ENCODE measurements at places on chromosomes 12 and 14. TPM values are rescaled to one million over a fixed set of nuclear protein-coding genes. Genes with fewer than 3 reads are reported as not detected.

- H3K27me3 ChIP-seq, result no peaks in the 10 kb centered on the region
- no peak overlapping the region for H3K4me3 ChIP-seq
- no peak for DNase-seq
Measured at GRCh38 chr14:29235991-29236390, 469.4 kb downstream of the FOXG1 start.

- H3K27me3 ChIP-seq, result no peaks in the 10 kb centered on the region
- peak; percentile 51 for DNase-seq
- peaks cover 35% of the 10 kb centered on the region for H3K36me3 ChIP-seq
- H3K4me3 ChIP-seq, result peak overlapping the region; percentile 3
Measured at GRCh38 chr12:46585854-46586621, 213.5 kb upstream of the SLC38A2 start.

DNA sequence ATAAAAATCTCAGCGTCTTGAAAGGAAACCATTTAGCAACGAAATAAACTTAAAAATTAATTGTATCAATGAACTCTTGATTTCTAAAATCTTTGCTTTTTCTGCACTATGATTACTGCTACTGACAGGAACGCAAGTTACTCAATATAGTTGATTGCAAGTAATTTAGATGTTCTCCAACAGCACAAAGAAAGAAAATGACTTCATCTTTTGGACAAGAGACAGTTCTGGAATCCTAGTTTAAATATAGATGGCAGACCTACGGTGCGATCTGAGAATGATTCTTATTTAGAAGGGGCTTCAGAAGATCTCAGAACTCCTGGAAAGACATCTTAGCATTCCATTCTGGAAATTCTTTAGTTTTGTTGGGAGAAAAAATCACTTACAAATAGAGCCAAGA, 1.4 kb upstream of the SUDS3 start:
- peaks cover 56% of the 10 kb centered on the region for H3K4me1 ChIP-seq
- H3K27ac ChIP-seq, result peak overlapping the region; percentile 19

DNA sequence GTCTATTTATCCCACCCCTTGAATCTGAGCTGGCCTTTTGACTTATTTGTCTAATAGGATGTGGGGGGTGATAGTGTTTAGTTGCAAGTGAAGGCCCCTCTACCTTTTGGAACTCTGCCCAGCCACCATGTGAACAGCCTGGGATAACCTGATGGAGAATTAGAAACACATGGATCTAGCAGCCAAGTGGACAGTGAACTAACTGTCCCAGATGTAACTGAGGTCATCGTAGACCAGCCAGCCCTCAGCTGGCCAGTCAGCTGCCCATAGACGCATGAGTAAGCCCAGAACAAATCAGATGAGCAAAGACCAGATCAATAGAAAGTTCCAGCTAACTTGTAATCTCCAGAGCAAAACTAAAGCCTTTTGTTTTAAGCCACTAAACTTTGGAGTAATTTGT, 19.0 kb downstream of the KLRB1 start:
- no peak overlapping the region for H3K4me3 ChIP-seq
- peaks cover 2% of the 10 kb centered on the region for H3K27me3 ChIP-seq
- H3K36me3 ChIP-seq, result no peaks in the 10 kb centered on the region
- no peak overlapping the region for H3K27ac ChIP-seq
- no peak for DNase-seq

DNA sequence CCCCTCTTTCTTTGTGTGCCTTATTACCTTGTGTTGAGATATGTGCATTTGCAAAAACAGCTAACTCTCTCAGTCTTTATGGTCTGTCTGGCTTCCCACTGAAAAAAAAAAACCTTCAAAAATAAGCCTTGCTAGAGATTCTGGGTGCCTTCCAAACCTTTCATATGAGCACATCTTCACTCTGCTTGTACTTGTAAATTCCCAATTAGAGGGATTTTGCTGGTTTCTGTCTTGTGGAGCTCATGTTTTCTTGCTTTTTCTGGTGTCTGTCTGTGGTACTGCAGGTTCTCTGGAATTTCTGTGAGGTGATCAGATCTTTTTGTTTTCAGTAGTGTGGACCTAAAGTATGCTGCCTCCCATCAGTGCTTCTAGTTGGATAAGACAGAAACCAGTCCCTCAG, 100.1 kb downstream of the PIK3C2G start:
- H3K27me3 ChIP-seq, result no peaks in the 10 kb centered on the region
- H3K36me3 ChIP-seq, result no peaks in the 10 kb centered on the region
- H3K4me1 ChIP-seq, result no peaks in the 10 kb centered on the region
- no peak overlapping the region for H3K27ac ChIP-seq
- no peak overlapping the region for H3K4me3 ChIP-seq

- DNase-seq, result no peak
- H3K4me1 ChIP-seq, result peaks cover 60% of the 10 kb centered on the region
- H3K27me3 ChIP-seq, result no peaks in the 10 kb centered on the region
- H3K36me3 ChIP-seq, result peaks cover 13% of the 10 kb centered on the region
Measured at GRCh38 chr12:12456637-12457036, 99.8 kb downstream of the BORCS5 start.

- H3K27me3 ChIP-seq, result peaks cover 3% of the 10 kb centered on the region
- H3K27ac ChIP-seq, result no peak overlapping the region
- no peaks in the 10 kb centered on the region for H3K36me3 ChIP-seq
- H3K4me3 ChIP-seq, result no peak overlapping the region
Measured at GRCh38 chr12:117889098-117889497, 79.7 kb downstream of the KSR2 start.

The ADCY6 gene
- total RNA-seq, result 0.78 TPM

DNA sequence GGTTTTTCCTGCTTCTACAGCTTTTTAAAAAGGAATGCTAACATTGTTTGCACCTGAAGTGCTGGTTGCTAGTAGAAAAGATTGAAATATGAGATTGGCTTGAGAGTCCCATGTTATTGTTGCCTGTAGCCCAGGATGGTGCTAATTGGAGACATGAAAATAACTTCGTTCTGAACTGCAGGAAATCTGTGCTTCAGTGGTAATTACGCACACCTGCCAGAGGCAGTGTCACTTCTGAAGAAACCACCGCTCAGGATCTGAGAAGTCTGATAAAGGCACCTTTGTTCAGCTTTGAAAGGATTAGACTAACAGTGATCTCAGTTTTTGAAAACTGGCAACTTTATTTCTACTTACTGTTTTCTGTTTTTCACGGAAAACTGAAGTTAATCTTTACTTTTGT, 15.5 kb upstream of the ATP6V0A2 start:
- DNase-seq, result no peak
- no peaks in the 10 kb centered on the region for H3K27me3 ChIP-seq
- H3K4me3 ChIP-seq, result no peak overlapping the region
- H3K36me3 ChIP-seq, result no peaks in the 10 kb centered on the region

The KRT5 gene
- total RNA-seq, result not detected

DNA sequence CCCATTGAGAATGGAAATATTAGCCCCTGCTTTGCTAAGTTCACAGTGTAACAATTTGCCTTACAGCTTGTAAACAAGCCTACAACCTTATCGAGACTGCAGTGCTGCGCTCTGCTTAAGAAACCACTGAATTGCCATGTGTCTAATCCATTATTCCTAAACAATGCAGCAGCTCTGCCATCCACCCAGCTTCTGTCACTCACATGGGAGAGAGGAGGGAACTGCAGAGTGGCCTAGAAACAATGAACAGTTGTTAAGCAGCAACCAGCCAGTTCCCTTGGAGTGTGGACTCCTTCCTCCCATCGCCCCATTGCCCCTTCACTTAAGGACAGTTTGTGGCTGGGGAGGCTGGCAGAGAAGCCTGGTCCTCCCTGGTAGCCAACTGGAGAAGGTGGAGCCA, 42.9 kb downstream of the TESPA1 start:
- peaks cover 34% of the 10 kb centered on the region for H3K36me3 ChIP-seq
- H3K4me3 ChIP-seq, result no peak overlapping the region
- no peak for DNase-seq
- H3K4me1 ChIP-seq, result peaks cover 6% of the 10 kb centered on the region
- H3K27ac ChIP-seq, result no peak overlapping the region

The DAO gene
- total RNA-seq, result not detected

GRCh38 chr12:79407671-79408622, 282.8 kb downstream of the PAWR start:
- H3K4me3 ChIP-seq, result no peak overlapping the region
- no peak overlapping the region for H3K27ac ChIP-seq
- no peaks in the 10 kb centered on the region for H3K27me3 ChIP-seq
- no peaks in the 10 kb centered on the region for H3K4me1 ChIP-seq

- H3K36me3 ChIP-seq, result peaks cover 31% of the 10 kb centered on the region
- no peaks in the 10 kb centered on the region for H3K27me3 ChIP-seq
- no peak for DNase-seq
- H3K27ac ChIP-seq, result no peak overlapping the region
Measured at GRCh38 chr14:91152499-91152898, 38.6 kb downstream of the DGLUCY start.

- H3K27me3 ChIP-seq, result peaks cover 9% of the 10 kb centered on the region
- no peak overlapping the region for H3K27ac ChIP-seq
- no peak overlapping the region for H3K4me3 ChIP-seq
- H3K4me1 ChIP-seq, result peaks cover 5% of the 10 kb centered on the region
Measured at GRCh38 chr12:103469719-103470118, 26.0 kb downstream of the C12orf42 start.

The CIROP gene
- total RNA-seq, result not detected

GRCh38 chr12:94817695-94818075, 167.3 kb upstream of the TMCC3 start:
- no peak overlapping the region for H3K4me3 ChIP-seq
- no peaks in the 10 kb centered on the region for H3K4me1 ChIP-seq
- DNase-seq, result no peak
- no peaks in the 10 kb centered on the region for H3K36me3 ChIP-seq
- H3K27ac ChIP-seq, result no peak overlapping the region

DNA sequence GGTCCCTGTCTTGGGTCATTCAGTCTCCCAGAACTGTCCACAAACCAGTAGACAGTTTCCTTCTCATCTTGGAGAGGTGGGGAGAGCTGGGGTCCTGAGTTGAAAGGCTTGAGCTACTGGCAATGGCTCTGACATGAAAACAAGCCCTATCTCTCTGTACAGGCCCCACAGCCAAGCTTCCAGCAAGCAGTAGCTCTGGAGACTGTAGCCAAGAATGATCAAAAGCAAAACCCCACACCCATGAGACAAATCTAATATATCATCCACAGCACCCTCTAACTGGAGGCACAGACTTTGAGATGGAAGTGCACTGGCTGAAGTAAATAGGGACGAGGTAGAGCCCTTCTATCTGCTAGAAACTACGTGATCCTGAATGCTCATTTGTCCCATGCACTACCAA, 40.9 kb downstream of the RERG start:
- peaks cover 7% of the 10 kb centered on the region for H3K27me3 ChIP-seq
- no peaks in the 10 kb centered on the region for H3K4me1 ChIP-seq
- H3K36me3 ChIP-seq, result no peaks in the 10 kb centered on the region

DNA sequence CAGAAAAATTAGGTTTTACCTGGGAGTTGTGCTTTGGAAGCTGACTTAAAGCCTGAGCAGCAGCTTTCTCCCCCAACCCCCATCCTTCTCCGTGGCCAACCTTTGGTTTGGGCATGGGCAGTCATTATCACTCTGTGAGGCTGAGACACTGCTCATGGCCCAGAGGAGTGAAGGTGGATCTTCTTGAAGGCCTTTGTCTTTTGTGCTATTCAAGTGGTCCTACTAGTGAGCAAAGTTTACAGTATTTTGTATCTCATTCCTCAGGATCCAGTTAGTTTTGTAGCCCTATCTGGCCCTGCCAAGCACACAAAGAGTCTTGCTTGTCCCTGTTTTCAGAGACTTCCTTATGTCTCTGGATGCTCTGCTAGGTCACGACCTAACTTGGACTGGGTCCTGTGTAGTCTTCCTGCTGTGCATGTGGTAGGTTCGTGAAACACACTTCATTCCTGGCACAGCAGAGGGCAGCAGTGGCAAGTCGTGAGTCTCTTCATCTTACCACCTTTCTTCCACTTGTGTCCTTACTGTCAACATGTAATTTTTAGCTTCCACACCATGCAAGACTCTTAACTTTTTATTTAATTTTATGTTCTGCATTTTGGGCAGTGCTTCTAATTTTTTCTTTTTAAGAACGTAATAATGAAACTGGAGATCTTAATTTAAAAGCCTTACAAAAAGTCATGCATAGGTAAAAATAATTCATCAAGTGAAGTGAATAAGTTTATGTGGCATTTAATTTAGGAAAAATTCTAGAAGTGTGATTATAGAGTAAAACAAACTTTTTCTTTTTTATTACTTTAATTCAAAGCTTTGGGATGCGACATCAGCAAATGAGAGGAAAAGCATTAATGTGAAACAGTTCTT, 53.7 kb downstream of the APAF1 start:
- DNase-seq, result peak; percentile 26
- H3K27me3 ChIP-seq, result no peaks in the 10 kb centered on the region
- H3K4me1 ChIP-seq, result peaks cover 21% of the 10 kb centered on the region
- H3K36me3 ChIP-seq, result peaks cover 23% of the 10 kb centered on the region
- H3K27ac ChIP-seq, result no peak overlapping the region
- H3K4me3 ChIP-seq, result no peak overlapping the region

The OASL gene
- total RNA-seq, result 3.1 TPM

DNA sequence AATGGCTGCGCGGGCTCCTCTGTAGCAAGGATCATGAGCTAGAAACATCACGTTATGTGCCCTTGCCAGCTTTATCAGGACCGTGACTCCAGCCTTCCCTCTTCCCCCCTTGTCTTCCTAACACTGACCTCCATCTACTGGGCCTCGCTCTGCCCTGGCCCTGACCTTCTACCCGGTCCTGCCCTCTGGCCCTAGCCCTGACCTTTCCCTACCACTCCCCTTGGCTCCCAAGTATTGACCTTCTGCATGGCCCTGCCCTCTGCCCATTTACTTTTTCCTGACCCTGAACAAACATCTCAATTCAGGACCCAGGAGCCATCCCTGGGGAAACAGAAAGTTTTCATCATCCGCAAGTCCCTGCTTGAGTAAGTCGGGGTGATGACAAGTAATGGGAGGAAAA, 2.0 kb downstream of the SOAT2 start:
- H3K4me1 ChIP-seq, result peaks cover 14% of the 10 kb centered on the region
- no peak overlapping the region for H3K27ac ChIP-seq
- no peak for DNase-seq
- peaks cover 3% of the 10 kb centered on the region for H3K27me3 ChIP-seq

- H3K36me3 ChIP-seq, result peaks cover 27% of the 10 kb centered on the region
- H3K4me3 ChIP-seq, result peak overlapping the region; percentile 97
- H3K4me1 ChIP-seq, result peaks cover 74% of the 10 kb centered on the region
- H3K27me3 ChIP-seq, result peaks cover 2% of the 10 kb centered on the region
Measured at GRCh38 chr14:64506721-64507120, 2.2 kb downstream of the ZBTB1 start.

DNA sequence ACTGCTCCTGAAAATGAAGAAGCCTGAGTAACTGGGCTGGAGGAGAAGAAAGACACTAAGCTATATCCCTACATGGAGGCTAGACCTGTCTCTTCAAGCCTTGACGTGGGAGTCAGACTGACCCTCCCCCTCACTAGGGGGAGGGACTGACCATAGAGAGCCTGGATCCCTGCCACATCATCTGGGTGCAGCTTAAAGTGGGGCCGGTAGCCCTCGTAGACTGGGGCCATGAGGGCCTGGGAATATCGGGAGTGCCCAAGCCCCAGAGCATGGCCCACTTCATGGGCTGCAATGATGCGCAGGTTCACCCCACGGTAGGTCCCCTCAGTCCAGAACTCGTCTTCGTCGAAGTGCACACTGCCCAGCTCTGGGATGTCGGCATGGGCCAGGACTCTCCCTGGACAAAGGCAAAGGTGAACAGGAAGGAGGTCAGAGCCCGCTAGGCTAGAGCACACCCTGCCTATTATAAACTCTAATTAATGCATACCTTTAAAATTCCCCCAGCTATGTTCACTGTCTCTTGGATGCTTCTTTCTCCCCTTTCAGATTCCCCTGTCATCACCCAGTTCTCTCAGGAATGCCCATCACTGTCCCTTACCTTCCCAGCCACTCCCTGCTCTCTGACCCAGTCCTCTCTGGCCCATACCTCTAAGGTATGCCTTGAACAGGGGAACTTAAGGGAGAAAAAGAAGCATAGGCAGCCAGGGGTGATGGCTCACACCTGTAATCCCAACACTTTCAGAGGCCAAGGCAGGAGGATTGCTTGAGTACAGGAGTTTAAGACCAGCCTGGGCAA, 3.2 kb downstream of the MMP19 start:
- no peaks in the 10 kb centered on the region for H3K36me3 ChIP-seq
- no peaks in the 10 kb centered on the region for H3K4me1 ChIP-seq
- no peak for DNase-seq
- peaks cover 2% of the 10 kb centered on the region for H3K27me3 ChIP-seq
- H3K27ac ChIP-seq, result no peak overlapping the region
